ENCODE measurements at places on chromosomes 6 and 20.

GRCh38 chr6:25004357-25004756 is 68.6 kb upstream of the RIPOR2 start:
- DNase-seq, result no peak

DNA sequence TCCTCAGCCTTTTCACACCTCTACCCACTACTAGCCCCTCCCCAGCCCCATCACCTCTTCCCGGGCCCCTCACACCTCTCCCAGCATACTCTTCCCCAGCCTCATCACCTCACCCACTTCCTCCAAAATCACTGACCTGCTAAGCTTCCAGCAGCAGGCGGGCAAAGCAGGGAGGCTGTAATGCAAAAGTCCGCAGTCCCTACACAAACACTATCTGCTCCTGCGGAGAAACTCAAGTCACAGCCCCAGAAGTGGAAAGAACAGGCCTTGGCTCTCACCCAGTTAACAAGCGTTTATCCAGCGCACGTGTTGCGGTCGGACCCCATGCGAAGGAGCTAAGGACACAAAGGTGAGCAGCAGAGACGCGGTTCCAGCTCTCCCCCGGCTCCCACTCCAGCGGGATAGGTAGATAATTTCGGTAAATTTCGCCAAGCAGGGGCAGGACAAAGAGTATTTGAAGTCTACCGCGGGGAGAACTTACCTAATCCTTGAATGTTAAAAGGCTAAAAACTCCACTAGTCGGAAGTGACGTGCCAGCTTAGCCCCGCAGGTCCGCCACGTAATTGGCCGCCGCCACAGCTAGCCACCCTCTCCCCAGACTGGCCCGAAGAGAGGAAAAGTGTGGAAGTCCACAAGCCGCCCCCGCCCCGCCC is 728 bp upstream of the TRIM39 start:
- peak; percentile 73 for DNase-seq

DNA sequence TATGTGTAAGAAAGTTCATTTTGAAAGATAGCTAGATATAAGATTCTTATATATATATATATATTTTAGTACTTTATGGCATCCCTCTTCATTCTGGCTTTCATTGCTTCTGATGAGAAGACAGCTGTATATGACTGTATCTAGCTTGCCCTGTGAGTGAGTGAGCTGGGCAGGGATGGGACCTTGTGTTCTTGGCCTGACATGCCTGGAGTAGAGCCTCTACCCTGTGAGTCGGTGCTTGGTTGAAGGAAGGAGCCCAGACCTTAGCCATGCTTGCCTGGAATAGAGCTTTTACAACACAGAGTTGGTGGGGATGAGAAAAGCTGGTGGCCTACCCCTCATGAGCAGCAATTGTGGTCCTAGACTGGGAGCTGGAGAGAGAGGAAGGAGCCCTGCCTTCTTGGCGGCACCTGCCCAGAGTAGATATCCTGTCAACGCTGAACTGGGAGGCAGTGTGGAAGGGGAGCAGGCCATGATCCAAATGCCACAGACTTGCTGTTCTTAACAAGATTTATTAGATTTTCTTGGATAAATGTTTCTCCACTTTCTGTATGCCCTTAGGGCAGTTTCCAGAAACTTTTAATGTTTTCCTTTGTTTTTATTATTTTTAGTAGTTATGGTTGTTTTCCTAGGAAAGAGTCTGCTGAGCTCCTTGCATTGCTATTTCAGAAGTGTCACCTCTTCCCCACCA is 31.6 kb downstream of the FIG4 start:
- DNase-seq, result no peak

DNA sequence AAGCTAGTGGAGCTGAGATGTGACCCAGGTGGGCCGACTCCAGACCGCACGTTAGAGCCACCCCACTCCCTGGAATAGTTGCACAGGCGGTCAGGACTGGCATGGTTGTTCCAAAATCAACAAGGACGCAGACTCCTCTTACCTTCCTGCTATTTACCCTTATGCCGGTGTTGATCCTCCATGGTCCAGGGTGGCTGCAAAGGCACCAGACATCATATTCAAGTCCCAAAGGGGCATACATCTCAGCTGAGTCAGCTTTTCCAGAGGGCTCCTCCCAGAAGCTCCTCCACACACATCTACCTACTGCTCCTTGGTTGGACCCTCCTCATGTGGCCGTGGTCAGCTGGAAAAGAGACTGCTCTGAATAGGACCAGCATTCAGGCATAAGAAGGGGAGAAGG is 112.2 kb downstream of the SYCP2 start:
- no peak for DNase-seq

- no peak for DNase-seq
These were observed 25.8 kb downstream of the ROS1 start for GRCh38 chr6:117399924-117400323.

DNA sequence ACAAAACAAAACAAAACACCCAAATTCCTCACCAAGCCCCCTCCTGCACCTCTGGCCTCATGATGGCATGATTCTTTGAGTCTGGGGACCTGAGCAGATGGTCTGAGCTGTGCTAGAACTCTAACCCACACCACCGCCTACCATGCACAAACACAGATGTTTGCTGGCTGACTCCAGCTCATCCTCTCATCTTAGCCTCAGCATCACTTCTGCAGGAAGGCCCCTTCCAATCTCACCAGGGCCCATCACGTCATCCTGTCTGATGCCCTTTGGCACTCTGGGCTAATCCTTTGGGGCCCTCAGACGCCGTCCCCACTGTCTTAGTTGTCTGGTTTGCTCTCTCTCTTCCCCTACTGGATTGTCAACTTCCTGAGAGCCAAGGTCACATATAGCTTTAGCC is 85.8 kb downstream of the PHACTR3 start:
- DNase-seq, result no peak

DNA sequence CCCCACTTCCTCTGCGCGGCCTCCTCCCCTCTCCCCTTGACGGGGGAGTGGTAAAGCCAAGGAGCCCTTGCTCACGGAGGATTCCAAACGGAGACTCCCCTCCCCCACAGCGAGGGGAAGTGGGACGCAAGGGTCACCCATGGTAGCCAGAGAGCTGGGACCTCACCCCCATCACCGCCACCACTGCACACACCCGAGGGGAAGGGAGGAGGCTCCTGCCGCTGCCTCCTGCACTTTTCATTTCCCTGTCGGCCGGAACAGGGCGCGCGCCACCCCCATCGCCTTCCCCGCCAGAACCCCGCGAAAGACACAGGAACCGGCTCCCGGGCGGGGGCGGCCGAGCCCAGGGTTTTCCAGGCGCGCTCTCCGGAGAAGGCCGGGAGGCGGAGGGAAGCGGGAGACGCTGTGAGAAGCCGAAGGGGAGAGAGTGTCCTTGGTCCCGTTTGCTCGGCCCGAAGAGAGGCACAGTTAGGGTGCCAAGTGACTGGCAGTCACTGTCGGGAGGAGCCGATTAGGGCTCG is 789 bp downstream of the CCND3 start:
- no peak for DNase-seq

DNA sequence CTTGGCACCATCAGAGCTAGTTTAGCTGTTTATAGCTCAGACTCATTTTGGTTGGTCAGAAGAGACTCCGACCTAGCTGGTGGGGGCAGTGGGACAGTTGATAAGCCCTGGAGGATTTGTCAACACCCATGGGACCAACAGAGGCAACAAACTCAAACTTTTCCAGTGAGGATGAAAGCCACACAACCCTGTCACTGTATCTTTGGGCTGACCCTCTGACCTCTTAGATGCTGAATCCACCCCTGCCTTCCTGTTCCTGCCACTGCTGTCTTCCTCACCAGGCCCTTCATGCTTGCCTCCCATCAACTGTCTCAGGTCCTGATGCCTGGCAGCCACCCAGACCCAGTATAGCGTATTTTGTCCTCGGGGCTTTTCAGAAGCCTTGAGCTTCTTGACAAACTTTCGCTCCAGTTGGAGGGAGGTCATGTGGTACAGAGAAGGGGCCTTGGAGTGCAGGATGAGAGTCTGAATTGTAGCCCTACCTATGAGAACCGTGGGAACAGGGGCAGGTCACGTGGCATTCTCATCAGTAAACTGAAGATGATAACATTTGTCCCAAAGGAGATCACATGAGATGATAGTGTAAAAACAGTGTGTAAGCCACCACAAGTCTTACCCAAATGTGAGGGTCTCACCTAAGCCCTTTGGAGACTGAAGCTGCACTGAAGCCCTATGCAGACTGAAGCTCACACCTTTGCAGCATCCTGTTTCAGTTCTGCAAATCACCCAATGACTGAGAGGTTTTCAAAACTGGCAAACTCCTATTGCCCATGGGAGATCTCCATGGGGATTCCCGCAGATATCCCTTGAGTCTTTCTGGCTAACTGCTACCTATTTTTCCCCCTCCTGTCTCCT is 72.0 kb upstream of the F13A1 start:
- no peak for DNase-seq

GRCh38 chr6:56663344-56663743 is 20.7 kb upstream of the DST start:
- DNase-seq, result no peak

GRCh38 chr20:16810216-16810615 is 62.1 kb downstream of the OTOR start:
- no peak for DNase-seq

DNA sequence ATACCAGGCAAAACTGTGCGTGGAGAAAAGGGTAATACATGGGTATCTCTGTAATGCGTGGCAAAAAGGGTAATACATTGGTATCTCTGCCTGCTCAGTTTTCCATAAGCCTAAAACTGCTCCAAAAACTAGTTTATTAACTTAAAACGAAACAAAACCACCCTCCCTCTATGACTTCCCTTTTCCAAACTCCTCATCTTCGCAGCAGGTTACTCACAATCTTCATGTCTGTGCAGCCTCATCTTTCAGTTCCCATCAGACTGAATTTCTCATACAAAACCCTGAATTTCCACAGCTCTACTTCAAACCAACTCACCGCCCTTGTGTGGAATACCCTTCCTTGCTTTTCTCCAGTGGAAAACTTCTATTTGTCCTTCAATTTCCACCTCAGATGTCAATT is 199.4 kb downstream of the PHACTR1 start:
- DNase-seq, result no peak

GRCh38 chr20:64155258-64156135 is 8.8 kb upstream of the MYT1 start:
- DNase-seq, result no peak

DNA sequence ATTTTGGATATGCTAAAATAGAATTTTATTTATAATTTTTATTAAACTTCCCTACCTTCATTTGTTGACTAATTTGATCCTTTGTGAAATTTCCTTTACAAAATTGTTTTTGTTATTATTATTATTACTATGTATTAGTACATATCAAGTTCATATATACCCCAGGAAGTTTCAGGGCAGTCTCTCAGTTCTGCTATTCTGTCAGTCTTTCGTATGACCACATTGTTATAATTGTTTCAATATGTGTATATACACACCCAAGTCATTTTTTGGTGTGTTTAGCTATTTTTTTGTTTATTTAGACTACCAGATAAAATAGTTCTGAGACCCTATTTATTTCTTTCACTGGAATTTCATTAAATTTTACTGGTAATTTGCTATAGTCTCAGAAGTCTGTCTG is 72.1 kb downstream of the NKAIN2 start:
- DNase-seq, result no peak

DNA sequence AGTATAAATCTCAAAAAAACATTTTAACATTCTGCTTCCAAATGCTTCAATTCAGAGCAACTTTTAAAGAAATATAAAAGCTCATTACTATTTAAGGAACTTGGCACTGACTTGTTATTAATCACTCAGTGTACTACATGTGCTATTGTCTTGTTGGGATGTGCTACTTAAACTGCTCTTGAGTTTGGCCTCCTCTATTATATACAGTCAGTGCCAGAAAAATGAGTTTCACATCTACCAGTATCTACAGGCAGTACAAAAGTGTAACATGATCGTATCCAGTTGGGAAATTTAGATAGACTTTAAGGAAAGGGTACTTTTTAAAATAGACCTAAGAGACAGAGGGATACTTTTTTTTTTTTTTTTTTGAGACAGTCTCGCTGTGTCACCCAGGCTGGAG is 627.3 kb upstream of the SLC35B3 start:
- DNase-seq, result no peak
